Type B pancreatic cell (in vitro differentiated cells): ENCODE measurements at places on chromosomes 2 and 18.

GRCh38 chr2:5164776-5165525 is 527.2 kb upstream of the SOX11 start:
- no peak for DNase-seq
- no peaks in the 10 kb centered on the region for H3K36me3 ChIP-seq
- no peak overlapping the region for H3K4me3 ChIP-seq
- H3K27me3 ChIP-seq: no peaks in the 10 kb centered on the region
- H3K27ac ChIP-seq: no peak overlapping the region

DNA sequence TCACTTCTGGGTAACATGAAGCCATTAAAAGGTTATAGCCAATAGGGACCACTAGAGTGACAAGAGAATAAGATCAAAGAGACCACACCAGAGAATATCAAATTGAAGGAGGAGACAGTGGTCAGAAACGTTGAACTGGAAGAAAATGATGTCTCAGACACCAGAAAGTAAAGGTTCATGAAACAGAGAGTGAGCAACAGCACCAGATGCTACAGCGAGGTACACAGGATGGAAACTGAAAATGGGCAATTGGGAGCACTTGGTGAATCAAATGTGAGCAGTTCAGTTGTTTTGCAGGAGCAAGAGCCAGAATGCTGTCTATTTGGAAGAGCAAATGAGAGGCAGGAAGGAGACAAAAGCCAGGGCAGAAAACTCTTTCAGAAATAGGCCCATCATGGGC is 162.6 kb downstream of the SS18 start:
- no peaks in the 10 kb centered on the region for H3K4me1 ChIP-seq
- H3K4me3 ChIP-seq: no peak overlapping the region
- H3K27me3 ChIP-seq: no peaks in the 10 kb centered on the region
- H3K27ac ChIP-seq: no peak overlapping the region
- no peak for DNase-seq

- H3K36me3 ChIP-seq: no peaks in the 10 kb centered on the region
- H3K4me3 ChIP-seq: no peak overlapping the region
- no peak for DNase-seq
Measured at GRCh38 chr2:44804406-44805265, 136.9 kb upstream of the SIX3 start.

- H3K4me3 ChIP-seq: no peak overlapping the region
- peaks cover 48% of the 10 kb centered on the region for H3K36me3 ChIP-seq
Measured at GRCh38 chr2:48519593-48519992, 10.4 kb upstream of the STON1 start.

DNA sequence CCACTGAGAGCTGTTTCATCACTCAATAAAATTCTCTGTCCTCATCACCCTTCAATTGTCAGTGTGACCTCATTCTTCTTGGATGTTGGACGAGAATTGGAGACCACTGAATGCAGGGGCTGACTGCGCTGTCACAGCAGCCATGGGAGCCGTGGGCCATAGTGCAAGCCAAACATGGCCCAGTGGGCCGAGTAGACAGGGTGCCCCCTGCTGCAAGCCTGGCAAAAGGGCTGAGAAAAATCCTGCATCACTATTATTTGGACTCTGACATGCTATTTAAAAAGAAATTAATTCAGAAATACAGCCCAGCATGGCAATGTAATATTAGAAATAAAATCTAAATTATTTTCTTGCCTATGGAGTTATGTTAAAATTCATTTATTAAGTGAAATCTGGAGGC is 67.8 kb upstream of the FAM98A start:
- H3K36me3 ChIP-seq: no peaks in the 10 kb centered on the region
- DNase-seq: no peak
- no peak overlapping the region for H3K4me3 ChIP-seq
- no peaks in the 10 kb centered on the region for H3K4me1 ChIP-seq

GRCh38 chr18:76506974-76507764 is 12.1 kb upstream of the ZNF516 start:
- H3K36me3 ChIP-seq: no peaks in the 10 kb centered on the region
- H3K4me3 ChIP-seq: no peak overlapping the region
- peaks cover 16% of the 10 kb centered on the region for H3K4me1 ChIP-seq
- DNase-seq: no peak
- no peak overlapping the region for H3K27ac ChIP-seq
- H3K27me3 ChIP-seq: no peaks in the 10 kb centered on the region

DNA sequence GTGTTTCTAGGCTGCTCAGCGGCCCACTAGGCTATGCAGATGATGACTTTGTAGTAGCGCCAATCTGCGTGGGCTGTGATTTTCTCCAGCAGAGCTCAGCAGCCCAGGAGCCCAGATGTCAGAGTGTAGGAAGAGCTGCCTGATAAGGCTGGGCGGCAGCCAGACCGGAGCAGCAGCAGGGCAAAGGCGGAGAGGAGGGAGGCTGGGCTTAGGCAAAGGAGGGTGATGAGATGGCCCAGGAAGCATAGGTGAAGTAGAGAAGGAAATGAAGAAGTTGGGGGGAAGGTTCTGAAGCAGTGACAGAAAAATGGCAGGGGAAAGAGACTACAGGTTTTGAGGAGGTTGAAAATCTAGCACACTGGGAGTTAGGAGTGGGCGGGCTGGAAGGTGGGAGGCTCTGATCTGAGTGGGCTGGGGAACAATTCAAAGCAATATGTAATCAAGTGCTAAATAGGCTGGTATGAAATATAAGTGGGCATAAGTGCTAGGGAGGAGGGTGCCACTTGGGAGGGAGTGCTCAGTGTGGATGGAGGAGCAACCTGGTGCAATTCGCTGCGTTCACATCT is 50.6 kb upstream of the STPG4 start:
- peak overlapping the region; percentile 9 for H3K4me3 ChIP-seq
- no peak for DNase-seq
- H3K27me3 ChIP-seq: peaks cover 5% of the 10 kb centered on the region
- no peak overlapping the region for H3K27ac ChIP-seq
- H3K4me1 ChIP-seq: peaks cover 28% of the 10 kb centered on the region

GRCh38 chr2:181755181-181755580 is 74.9 kb upstream of the NEUROD1 start:
- peaks cover 9% of the 10 kb centered on the region for H3K36me3 ChIP-seq
- peaks cover 6% of the 10 kb centered on the region for H3K4me1 ChIP-seq
- peaks cover 38% of the 10 kb centered on the region for H3K27me3 ChIP-seq
